RPMI7951 (cell line): ENCODE measurements at places on chromosomes 12 and 14. TPM values are rescaled to one million over a fixed set of nuclear protein-coding genes. Genes with fewer than 3 reads are reported as not detected.

GRCh38 chr14:102629808-102630350 lies 37.4 kb downstream of the RCOR1 start:
- no peak for DNase-seq

- peak; percentile 57 for DNase-seq
Measured at GRCh38 chr14:94681300-94682060, 69.3 kb downstream of the SERPINA3 start.

DNA sequence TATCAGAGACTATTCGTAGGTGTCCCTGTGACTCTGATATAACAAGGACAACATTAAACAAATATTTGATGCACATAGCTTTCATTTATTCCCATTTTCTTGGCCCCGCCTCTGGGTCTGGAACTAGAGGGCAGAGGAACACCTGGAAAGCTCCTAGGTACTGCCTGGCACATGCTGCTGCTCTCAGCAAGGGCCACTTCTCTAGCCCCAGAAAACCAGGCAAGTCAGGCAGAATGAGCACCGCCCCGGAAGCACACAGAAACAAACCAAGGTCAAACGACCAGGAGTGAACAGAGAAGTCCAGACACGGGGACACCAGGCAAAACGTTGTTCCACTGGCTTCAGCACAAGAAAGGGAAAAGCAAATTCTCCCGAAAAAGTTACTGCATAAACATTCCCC lies 76.1 kb downstream of the TTC7B start:
- DNase-seq = no peak

PRPF40B gene
- total RNA-seq = 4.0 and 6.6 TPM in 2 replicates

DNA sequence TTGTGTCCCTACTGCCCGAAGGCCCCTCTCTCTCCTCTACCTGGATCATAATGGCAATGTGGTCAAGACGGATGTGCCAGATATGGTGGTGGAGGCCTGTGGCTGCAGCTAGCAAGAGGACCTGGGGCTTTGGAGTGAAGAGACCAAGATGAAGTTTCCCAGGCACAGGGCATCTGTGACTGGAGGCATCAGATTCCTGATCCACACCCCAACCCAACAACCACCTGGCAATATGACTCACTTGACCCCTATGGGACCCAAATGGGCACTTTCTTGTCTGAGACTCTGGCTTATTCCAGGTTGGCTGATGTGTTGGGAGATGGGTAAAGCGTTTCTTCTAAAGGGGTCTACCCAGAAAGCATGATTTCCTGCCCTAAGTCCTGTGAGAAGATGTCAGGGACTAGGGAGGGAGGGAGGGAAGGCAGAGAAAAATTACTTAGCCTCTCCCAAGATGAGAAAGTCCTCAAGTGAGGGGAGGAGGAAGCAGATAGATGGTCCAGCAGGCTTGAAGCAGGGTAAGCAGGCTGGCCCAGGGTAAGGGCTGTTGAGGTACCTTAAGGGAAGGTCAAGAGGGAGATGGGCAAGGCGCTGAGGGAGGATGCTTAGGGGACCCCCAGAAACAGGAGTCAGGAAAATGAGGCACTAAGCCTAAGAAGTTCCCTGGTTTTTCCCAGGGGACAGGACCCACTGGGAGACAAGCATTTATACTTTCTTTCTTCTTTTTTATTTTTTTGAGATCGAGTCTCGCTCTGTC lies 1.8 kb downstream of the INHBE start:
- DNase-seq = no peak
